NCI-H1105 treated with DMSO at 0.1 percent for 48 hours (cell line): ENCODE measurements at places on chromosomes 11 and 22.

GRCh38 chr11:130804306-130805076, 111.8 kb downstream of the SNX19 start:
- DNase-seq, result no peak

DNA sequence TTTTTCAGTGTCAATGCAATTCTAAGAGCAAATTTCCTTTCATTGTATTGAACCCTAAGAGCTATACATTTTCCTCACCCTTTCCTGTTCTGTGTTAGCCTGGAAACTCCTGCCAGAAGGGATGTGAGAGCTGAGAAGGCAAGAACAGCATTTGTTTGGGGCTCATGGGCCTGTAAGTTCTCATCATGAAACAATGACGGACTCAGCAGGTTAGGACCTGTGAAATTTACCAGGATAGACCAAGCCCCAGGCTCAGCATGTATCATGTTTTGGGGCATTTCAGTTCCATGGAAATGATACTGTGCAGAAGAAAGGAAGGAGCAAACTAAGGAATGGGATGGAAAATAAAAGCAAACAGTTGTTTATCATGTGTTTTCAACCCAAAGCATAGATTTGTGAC, 41.6 kb downstream of the NTM start:
- no peak for DNase-seq

DNA sequence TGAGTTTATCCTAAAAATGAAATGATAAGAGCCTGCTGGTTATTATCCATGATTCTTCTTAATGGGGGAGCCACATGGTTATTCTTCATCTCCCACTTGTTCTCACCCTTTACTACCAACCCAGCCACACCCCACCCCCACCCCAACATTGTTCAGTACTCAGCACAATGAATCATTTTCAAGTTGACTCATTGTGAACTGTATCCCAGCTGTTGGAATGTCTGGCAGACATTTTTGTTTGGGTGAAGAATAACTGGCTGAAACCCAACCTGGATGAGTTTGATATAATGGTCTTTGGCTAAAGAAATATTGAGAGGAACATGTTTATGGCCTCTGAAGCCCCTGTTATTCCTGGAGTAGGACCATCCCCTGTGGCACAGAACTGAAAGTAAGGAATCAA, 136.2 kb downstream of the ELP4 start:
- no peak for DNase-seq

- no peak for DNase-seq
Measured at GRCh38 chr11:45482331-45482730, 183.1 kb downstream of the CHST1 start.

DNA sequence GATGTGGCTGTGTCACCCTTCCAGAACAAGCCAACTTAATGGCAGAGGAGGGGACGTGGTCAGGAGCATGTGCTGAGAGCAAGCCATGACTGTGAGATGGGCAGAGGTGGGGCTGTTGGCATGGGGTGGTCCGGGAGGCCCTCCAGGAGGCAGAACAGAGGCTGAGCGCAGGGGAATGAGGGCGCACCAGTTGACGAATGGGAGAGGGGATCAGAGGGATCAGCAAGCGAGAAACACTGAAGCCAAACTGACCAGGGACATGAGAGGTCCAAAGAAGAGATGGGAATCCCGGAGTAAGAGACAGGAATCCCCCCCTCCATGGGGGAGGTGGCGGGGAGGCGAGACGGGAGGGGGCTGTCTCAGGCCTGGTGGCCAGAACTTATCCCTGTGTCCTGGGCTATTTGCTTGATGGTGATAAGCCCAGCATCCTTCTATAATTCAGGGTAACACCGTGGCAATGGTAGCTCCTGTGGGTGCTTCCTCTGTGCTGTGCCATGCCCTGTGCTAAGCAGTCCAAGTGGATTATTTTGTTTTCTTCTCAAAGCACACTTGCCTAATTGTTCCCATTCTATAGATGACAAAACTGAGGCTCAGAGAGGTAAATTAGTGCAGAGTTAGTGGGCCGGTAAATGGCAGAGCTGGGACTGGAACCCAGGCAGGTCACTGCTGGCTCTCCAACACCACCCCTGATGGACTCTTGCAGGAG, 83.4 kb upstream of the SHISAL1 start:
- DNase-seq, result no peak

DNA sequence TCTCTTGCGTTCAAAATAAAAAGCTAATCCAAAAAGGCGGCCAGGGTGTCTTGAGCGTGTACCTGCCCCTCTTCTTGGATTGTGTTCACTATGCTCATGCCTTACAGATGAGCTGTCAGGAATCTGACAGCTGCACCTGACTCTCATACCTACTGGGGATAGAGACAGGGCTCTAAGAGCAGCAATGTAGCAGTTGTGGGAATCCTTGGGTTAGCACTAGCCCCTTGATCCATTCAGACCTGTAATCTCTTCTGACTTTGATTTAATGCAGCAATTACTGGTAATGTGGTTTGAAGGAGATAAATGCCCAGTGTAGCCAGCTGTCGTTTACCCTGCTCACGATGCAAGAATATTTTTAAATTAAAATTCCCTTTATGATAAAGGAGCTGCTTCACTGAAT, 145.8 kb downstream of the APOL5 start:
- DNase-seq, result peak; percentile 35

GRCh38 chr11:19597876-19598275, 114.8 kb upstream of the NAV2 start:
- DNase-seq, result no peak

GRCh38 chr11:117597071-117597470, 199.9 kb downstream of the DSCAML1 start:
- DNase-seq, result no peak

GRCh38 chr11:112513417-112513816, 252.8 kb upstream of the PLET1 start:
- no peak for DNase-seq

- DNase-seq, result peak; percentile 34
Measured at GRCh38 chr11:5476186-5476819, 12.2 kb upstream of the OR52D1 start.

DNA sequence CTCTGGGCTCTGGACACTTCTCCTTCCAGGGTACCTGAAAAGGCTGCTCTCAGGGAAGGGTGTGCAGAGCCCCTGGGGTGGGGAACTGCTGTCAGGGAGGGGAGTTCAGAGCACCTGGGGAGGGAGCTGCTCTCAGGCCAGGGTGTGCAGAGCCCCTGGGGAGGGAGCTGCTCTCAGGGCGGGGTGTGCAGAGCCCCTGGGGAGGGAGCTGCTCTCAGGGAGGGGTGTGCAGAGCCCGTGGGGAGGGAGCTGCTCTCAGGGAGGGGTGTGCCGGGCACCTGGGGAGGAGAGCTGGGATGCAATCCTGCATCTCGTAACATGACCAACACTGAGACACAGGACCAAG, 764.2 kb downstream of the BRD1 start:
- DNase-seq, result no peak

DNA sequence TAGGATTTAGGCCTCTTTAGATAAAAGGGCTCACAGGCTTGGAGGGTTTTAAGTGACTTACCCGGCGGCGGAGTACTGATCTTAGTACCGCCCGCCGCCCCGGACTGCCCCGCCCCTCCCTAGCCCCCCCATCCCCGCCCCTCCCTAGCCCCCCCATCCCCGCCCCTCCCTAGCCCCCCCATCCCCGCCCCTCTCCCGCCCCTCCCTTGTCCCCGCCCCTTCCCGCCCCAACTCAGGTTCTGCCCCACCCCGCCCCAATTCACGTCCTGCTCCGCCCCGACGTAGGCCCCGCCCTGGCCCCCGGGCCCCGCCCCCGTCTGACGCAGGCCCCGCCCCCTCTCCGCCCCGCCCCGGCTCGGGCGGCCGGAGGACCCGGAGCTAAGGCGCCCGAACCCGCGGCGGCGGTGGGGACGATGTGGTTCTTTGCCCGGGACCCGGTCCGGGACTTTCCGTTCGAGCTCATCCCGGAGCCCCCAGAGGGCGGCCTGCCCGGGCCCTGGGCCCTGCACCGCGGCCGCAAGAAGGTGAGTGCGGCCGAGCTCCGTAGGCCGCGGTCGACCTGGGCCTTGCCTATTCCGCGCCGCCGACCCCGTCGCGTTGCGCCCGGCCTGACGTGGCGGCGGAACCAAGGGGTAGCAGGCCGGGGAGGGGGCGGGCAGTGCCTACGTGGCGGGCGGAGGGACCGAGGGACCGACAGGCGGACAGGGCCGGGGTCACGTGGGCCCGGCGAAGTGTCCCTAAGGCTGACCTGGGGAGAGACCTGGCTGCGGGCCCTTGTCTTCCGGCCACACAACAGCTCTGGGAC, at the start of gene SCYL1:
TSS of gene SCYL1 (plus strand) at position 343 of the 805 bp plus-strand sequence. CDS start at position 414, 71 bp downstream.
- DNase-seq, result peak; percentile 63

DNA sequence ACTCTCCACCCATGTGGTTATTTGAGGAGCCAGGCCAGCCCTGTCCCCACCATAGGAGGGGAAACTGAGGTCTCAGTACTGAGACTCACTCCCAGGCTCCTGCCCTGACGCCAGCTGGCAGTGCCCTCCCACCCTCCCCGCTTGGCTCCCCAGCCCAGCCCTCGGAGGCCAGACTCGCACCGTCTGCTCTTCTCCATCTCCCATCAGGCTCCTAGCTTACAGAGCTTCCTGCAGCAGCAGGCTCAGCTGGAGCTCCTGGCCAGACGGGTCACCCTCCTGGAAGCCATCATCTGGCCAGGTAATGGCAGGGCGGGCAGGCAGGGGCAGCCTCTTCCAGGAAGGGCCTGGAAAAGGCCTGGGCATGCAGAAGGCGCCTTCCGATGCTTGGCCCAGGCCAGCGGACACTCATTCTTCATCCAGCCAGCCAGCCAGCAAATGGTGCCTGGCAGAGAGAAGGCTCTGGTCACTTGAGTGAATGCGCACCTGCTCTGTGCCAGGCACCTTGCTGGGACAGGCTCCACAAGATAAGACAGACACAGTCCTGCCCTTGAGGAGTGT, 12.6 kb downstream of the RHBDD3 start:
- no peak for DNase-seq

DNA sequence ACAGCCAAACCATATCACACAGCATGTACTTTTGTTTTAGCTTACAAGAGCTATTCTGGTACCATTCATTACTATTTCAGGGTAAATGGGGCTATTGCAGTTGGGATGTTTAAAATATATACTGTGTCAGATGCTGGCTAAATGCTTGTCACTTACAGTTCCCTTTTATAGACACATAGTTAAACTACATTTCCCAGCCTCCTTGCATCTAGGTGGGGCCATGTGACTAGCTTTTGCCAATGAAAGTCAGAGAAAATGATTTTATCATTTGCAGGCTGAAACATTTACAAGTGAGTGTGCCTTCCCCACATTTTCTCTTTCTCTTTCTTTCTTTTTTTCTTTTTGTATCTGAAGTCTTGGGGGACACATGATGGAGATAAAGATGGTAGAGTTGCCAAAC, 7.8 kb upstream of the IFTAP start:
- no peak for DNase-seq

- no peak for DNase-seq
Measured at GRCh38 chr22:28137036-28137435, 218.0 kb upstream of the PITPNB start.

DNA sequence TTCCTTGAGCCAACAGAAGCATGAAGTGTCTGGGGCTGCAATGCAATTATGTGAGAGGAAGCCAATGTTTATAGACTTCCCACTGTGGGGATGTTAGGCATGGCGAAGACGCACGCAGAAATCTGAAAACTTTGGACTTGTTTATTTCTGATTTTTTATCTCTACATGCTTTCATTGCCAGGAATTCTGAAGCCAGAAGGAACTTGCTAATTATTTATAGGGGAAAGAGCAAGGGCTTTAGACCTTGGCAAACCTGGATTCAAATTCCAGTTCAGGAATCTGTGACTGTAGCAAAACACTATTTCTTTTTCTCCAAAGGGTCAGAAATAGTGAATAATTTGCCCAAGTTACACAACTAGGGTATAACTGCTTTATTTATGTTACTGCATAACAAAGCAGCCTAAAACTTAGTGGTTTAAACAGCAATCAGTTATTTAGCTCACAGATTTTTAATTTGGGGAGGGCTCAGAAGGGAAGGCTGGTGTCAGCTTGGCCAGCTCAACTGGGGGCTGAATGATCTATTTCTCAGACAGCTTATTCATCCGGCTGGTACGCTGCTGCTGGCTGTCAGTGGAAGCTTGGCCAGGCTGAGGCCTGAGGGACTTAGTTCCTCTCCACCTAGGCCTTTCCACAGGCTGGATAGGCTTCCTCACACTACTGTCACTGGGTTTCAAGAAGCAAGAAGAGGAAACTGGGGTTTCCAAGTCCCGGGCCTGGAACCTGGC, 1.9 kb upstream of the OR6Q1 start:
- DNase-seq, result no peak

DNA sequence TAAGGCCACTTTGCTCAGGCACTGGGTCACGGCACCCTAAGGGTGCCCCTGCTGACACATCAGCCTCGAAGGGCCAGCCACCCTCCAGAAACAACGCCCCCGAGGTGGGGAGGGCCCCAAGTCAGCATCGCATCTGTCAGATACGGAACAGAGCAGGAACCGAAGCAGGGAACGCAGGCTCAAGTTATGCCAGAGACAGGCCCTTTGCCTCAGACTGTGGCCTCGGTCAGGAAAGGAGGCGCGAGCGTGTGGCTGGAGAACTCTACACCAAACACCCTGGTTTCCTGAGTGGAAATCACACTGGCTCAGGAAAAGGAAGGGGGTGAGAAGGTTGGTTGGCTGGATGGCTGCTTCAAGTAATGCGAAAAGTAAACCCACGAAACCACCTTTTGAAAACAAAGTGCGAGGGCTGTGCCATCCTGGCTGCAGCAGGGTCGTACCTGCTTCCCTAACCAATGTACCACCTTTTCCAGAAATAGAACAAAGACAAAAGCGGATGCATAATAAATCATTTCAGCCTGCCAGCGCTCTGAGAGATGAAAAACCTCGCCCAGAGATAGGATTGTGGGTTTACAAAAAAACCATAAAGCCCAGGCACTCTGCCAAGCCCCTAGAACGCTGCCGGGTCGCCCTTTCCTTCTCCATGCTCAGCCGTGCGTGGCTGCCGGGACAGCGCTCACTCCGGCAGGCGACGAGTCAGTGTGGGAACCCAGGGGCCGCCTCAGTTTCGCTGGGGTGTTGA, 38.6 kb downstream of the TRMU start:
- DNase-seq, result peak; percentile 44

DNA sequence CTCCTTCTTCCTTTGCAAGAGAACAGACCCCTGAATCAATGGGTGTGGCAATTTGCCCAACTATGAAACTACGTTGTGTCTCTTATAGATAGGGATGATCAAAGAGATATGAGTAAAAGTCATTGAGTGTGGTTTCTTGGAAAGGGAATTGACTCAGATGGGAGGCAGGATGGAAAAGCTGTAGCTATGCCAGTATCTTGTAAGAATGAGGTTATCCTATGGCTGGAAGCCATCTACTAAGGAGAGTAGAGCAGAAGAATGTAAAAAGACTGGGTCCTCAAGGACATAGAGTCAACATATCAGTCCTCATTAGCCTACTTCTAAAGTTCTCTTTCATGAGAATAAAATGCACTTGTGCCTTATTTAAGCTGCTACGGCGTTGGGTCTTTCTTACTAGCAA, 78.9 kb upstream of the POU2AF2 start:
- no peak for DNase-seq

DNA sequence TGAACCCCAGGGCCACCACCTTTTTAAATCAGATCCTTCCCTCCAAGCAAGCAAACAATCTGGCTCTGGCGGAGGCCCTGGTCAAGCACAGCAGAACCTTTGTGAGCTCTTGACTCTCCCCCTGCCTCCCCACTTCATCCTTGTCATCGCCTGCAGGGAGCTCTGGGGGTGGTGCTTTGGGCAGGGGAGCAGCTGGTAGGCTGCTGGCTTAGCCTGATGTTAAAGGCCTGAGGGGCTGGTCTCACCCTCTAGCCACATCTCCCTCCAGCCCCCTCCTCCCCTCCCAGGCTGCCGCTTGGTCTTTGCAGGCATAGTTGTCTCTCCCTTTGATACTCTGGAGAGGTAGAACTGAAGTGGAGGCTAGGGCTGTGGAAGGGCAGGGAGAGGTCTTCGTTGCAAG, 50.9 kb downstream of the THAP12 start:
- no peak for DNase-seq

GRCh38 chr11:63766531-63767235, 1.9 kb downstream of the ZFTA start:
- DNase-seq, result no peak

GRCh38 chr22:46602025-46602424, 18.2 kb upstream of the GRAMD4 start:
- no peak for DNase-seq
